ENCODE measurements at places on chromosomes 6 and 20.
A peak's percentile ranks its signal among the peaks of the same experiment; 100 is the strongest.

DNA sequence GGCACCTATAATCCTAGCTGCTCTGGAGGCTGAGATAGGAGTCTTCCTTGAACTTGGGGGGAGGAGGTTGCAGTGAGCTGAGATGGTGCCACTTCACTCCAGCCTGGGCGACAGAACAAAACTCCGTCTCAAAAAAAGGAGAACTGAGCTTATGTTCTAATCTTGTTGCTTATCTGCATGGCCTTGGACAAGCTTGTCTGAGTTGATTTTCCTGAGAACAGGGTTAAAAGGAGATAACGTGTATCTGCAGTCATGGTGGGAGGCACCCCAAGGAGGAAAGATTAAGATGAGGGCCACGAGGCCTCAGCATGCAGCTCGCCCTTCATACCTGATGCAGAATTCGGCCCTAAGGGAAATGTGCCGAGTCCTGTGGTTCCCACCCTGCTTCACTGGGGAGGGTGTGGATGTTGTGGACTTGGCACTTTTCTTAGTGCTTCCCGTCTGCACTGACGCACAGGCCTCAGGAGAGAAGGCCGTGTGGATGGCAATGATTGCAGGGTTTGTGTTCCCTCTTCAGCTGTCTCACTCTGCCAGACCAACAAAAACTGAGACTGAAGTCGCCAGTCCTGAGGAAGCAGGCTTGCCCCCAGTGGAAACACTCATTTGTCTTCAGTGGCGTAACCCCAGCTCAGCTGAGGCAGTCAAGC, 56.3 kb downstream of the EZR start:
- no peak for DNase-seq

DNA sequence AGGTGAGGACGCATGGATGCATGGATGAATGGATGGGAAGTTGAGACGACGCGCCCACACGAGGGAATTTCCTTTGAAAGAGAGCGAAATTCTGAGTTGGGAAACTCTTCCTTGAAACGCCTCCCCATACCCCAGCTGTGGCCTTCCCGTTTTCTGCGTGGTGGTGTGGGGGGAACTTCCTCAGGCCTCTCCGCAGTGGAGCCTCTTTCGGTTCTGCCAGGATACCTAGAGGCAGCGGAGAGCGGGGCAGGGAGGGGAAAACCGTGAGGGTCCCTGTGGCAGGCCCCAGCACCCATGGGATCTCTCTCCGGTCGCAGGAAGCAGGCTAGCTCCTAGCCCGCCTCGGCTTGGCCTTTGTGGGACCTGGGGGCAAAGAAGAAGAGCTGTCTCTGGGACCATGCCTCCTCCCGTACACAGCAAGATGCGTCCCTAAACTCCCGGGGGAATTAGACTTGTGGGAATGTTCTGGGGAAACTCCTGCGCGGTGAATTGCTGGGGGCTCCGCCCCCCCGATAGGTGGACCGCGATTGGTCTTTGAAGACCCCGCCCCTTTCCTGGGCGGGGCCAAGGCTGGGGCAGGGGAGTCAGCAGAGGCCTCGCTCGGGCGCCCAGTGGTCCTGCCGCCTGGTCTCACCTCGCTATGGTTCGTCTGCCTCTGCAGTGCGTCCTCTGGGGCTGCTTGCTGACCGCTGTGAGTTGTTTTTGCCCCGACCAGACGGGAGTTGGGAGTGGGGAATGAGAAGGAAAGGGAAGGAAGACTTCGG, at the start of gene CD40:
TSS of gene CD40 (plus strand) at position 611 of the 764 bp plus-strand sequence. CDS start at position 641, 30 bp downstream.
- peak; percentile 91 for DNase-seq

DNA sequence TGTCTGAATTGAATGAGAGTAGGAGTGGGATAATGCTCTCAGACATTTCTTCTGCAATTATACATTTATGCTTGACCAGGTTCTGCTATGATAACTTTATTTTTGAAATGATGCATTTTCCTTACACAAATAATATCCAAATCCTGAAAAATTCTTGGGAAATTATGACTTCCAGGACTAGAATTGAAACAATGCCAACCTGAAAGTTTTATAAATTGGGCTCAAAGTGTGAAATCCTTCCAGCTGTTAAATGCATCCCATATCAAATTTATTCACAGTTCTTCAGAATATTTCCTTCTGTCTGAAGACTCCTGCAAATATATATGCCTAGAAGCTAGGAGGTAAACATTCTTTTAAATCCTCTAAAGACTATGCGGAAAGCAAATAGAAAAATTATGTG, 155.7 kb upstream of the EYA4 start:
- DNase-seq = no peak

GRCh38 chr6:138844192-138844591, 48.3 kb downstream of the ECT2L start:
- no peak for DNase-seq

GRCh38 chr20:47720636-47721427, 64.4 kb downstream of the SULF2 start:
- no peak for DNase-seq

GRCh38 chr20:58440021-58440767, 51.2 kb downstream of the VAPB start:
- no peak for DNase-seq

DNA sequence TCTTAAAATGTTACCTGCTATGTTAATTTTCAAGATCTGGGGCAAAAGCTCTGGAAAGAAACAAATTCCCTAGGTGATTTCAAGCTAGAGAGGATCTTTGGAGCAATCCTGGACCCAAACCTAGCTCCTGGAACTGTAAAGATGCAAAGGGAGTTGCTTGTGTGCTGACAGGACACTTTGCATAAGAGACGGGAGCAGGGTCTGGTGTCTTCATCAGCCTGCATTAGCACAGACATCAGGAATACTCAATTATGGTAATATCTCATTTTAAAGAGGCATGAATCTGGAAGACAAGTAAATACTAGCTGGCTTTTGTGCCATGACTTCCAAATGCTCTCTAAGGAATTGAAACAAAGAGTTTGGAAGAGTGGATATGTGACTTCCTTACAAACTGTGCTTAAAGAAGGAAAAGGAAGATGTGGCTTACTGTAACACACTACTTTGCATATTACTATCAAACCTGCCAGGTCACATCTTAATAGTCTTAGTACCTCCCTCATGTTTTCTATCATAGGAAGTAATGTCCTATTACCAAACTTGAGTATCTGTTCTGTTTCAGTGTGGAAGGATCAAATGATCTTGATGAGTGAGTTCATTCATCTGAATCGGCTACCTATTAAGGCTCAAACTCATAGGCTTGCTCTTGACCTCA, 193.4 kb downstream of the ALDH8A1 start:
- DNase-seq = no peak

GRCh38 chr6:151493161-151493803, 535 bp upstream of the CCDC170 start:
- DNase-seq = no peak

DNA sequence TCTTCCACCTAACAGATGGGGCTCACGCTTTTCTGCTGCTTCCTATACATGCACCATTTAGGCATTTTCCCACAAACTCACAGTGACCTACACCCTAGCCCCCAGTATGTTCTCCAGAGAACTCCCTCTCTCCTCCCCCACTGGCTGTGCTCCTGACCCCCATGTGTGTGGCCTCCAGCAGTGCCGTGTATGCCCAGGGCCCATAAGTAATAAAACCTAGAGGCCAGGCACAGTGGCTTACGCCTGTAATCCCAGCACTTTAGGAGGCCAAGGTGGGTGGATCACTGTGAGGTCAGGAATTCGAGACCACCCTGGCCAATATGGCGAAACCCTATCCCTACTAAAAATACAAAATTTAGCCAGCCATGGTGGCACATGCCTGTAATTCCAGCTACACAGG, 54.7 kb upstream of the NXT1 start:
- no peak for DNase-seq
